ENCODE measurements at places on chromosomes 3 and 15. TPM values are rescaled to one million over a fixed set of nuclear protein-coding genes. Genes with fewer than 3 reads are reported as not detected.

NR2F2 gene
- total RNA-seq: 9.0 TPM

TMCO5A gene
- not detected for total RNA-seq

MINAR1 gene
- total RNA-seq: 0.14 TPM

PRICKLE2 gene
- 9.2 TPM for total RNA-seq

PRTG gene
- total RNA-seq: not detected

KCNMB2 gene
- total RNA-seq: not detected

KIF7 gene
- total RNA-seq: 1.9 TPM

CTDSPL gene
- total RNA-seq: 62.9 TPM

CCR8 gene
- total RNA-seq: not detected

IGF2BP2 gene
- 39.8 TPM for total RNA-seq

EIF4G1 gene
- total RNA-seq: 479 TPM

SAMMSON gene
- total RNA-seq: not detected

FMN1 gene
- 2.9 TPM for total RNA-seq

CORO2B gene
- total RNA-seq: 0.21 TPM

KLHL40 gene
- total RNA-seq: not detected

CLDN18 gene
- total RNA-seq: not detected

KBTBD12 gene
- not detected for total RNA-seq

RLBP1 gene
- total RNA-seq: not detected

CCNDBP1 gene
- total RNA-seq: 48.9 TPM

NCKIPSD gene
- total RNA-seq: 25.2 TPM

DLEC1 gene
- total RNA-seq: not detected

Measured in airway epithelial cell (primary cell).